ENCODE measurements at places on chromosomes 7 and 10. TPM values are rescaled to one million over a fixed set of nuclear protein-coding genes. Genes with fewer than 3 reads are reported as not detected.
A peak's percentile ranks its signal among the peaks of the same experiment; 100 is the strongest.

DNA sequence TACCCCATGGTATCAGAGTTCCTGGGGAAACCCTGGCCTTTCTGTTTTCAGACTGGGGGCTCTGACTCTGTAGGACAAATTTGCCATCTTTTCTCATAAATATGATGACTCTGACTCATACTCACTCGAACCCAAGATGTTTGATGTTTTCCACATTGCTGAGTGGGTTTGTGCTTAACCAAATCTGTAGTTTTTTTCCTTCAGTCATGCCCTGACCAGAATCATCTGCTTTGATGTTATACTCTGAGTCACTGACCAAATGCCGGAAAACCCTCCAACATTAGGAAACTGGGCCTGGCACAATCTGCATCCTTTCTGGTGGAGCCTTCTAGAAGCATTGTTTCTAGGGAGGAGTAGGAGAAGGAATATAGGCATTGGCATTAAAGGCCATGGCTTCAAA lies 118.7 kb downstream of the C10orf105 start:
- no peaks in the 10 kb centered on the region for H3K36me3 ChIP-seq
- H3K4me1 ChIP-seq = no peaks in the 10 kb centered on the region
- no peak overlapping the region for H3K27ac ChIP-seq
- H3K4me3 ChIP-seq = no peak overlapping the region
- H3K27me3 ChIP-seq = peaks cover 8% of the 10 kb centered on the region
- DNase-seq = no peak

DNA sequence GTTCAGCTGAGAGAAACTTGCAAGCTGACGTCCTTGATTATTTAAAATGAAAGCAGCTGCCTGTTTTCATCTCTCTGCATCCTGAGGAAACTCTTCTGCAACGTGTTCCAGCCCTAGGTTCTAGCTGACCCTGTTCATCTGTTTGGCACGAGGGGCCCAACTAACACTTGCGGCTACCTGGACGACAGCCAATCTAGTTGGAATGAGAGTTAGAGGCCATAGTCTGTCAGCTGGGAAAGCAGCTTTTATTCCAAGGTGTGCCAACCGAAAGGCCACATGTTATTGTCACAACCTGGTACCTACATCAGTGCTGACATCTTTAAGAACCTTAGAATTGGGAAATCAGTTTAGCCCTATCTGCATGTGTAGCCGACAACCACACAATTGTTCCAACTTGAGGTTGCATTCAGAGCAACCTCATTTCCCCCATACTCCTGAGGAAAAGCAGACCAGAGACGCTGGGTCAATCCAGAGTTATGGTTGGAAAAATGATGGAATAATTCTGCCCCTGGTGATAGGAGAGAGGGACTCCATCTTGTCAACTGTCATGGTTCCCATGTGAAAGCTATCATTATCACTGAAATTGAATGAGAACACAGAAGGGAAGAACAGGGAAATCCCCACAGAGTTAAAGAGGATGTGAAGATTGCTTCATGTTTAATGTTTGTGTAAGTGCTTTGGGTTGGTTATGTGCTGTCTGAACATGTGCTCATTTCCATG lies 121.6 kb downstream of the EGFR start:
- peaks cover 12% of the 10 kb centered on the region for H3K4me1 ChIP-seq
- no peak overlapping the region for H3K27ac ChIP-seq
- H3K36me3 ChIP-seq = peaks cover 25% of the 10 kb centered on the region
- peak; percentile 15 for DNase-seq

DNA sequence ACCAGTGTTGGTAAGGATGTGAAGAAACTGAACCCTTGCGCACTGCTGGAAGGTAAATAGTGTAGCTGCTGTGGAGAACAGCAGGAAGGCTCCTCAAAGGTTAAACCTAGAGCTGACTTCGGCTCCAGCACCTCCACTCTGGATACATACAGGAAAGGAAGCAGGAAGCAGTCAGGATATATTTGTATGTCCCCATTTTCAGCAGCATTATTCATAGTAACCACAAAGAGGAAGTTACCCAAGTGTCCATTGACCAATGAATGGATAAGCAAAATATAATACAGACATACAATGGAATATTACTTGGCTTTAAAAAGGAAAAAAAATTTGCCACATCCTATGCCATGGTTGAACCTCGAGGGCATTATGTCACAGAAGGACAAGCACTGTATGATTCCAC lies 15.0 kb downstream of the RET start:
- H3K36me3 ChIP-seq = no peaks in the 10 kb centered on the region
- no peak overlapping the region for H3K4me3 ChIP-seq
- H3K27me3 ChIP-seq = peaks cover 20% of the 10 kb centered on the region
- no peak for DNase-seq
- H3K27ac ChIP-seq = no peak overlapping the region

DNA sequence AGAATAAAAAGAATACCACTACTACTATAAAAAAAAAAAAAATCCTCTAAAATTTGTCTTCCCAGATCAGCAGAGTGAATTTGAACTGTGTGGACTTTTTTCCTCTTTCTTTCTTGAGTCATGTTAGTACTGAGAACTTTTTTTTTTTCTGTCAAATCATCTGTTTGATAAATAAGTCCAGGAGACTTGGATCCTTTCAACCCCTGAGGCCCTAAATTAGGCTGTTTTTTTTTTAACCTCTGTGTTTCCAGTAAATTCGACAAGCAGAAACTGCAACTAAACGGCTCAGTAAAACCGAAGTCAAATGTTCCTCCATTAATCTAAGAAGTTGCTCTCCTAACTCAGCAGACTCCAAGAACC lies 2.7 kb downstream of the MAP3K8 start:
- DNase-seq = no peak
- H3K27me3 ChIP-seq = no peaks in the 10 kb centered on the region
- H3K4me3 ChIP-seq = peak overlapping the region; percentile 72
- peak overlapping the region; percentile 96 for H3K27ac ChIP-seq
- H3K36me3 ChIP-seq = peaks cover 18% of the 10 kb centered on the region
- peaks cover 55% of the 10 kb centered on the region for H3K4me1 ChIP-seq

- DNase-seq = no peak
- H3K36me3 ChIP-seq = no peaks in the 10 kb centered on the region
- H3K27me3 ChIP-seq = no peaks in the 10 kb centered on the region
- H3K4me1 ChIP-seq = peaks cover 47% of the 10 kb centered on the region
- no peak overlapping the region for H3K4me3 ChIP-seq
Observed at GRCh38 chr10:79333513-79333912, 13.8 kb upstream of the PPIF start.

- peak overlapping the region; percentile 31 for H3K27ac ChIP-seq
- H3K4me1 ChIP-seq = peaks cover 20% of the 10 kb centered on the region
- peak overlapping the region; percentile 90 for H3K4me3 ChIP-seq
Observed at GRCh38 chr10:117005527-117006055, 604 bp upstream of the SHTN1 start.

- no peaks in the 10 kb centered on the region for H3K27me3 ChIP-seq
- H3K27ac ChIP-seq = no peak overlapping the region
- peaks cover 6% of the 10 kb centered on the region for H3K4me1 ChIP-seq
- H3K36me3 ChIP-seq = peaks cover 58% of the 10 kb centered on the region
- DNase-seq = no peak
Observed at GRCh38 chr10:91460681-91461080, 50.5 kb downstream of the HECTD2 start.

- no peaks in the 10 kb centered on the region for H3K36me3 ChIP-seq
- no peak overlapping the region for H3K27ac ChIP-seq
- H3K27me3 ChIP-seq = no peaks in the 10 kb centered on the region
- peaks cover 10% of the 10 kb centered on the region for H3K4me1 ChIP-seq
Observed at GRCh38 chr7:12805957-12806356, 118.5 kb downstream of the ARL4A start.

- no peaks in the 10 kb centered on the region for H3K27me3 ChIP-seq
- peak overlapping the region; percentile 64 for H3K4me3 ChIP-seq
- H3K27ac ChIP-seq = peak overlapping the region; percentile 85
- H3K4me1 ChIP-seq = peaks cover 33% of the 10 kb centered on the region
Observed at GRCh38 chr10:69061305-69062161, 26.4 kb upstream of the SRGN start.

DNA sequence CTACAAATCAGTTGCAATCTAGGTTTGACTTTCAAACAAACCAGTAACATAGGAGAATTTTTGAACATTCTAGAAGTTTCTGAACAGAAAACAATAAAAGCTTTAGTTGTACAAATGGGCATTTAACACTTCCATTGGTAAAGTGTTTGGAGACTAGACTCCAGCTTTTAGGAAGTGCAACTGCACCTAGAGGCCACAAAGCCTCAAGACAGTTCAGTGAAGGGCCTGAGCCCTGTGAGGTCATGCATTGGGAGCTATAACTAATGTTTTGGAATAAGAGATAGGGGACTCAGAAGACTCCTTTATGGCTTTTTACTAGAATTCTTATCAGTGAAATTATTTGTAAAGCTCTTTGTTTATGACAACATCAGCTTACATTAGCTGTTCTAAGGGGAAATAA lies 3.0 kb upstream of the EPHB6 start:
- no peak for DNase-seq
- peaks cover 12% of the 10 kb centered on the region for H3K4me1 ChIP-seq
- no peak overlapping the region for H3K27ac ChIP-seq
- H3K36me3 ChIP-seq = no peaks in the 10 kb centered on the region

GRCh38 chr7:43584195-43584586 lies 1.3 kb downstream of the STK17A start:
- H3K27ac ChIP-seq = peak overlapping the region; percentile 94
- H3K36me3 ChIP-seq = peaks cover 2% of the 10 kb centered on the region
- H3K27me3 ChIP-seq = peaks cover 22% of the 10 kb centered on the region

DNA sequence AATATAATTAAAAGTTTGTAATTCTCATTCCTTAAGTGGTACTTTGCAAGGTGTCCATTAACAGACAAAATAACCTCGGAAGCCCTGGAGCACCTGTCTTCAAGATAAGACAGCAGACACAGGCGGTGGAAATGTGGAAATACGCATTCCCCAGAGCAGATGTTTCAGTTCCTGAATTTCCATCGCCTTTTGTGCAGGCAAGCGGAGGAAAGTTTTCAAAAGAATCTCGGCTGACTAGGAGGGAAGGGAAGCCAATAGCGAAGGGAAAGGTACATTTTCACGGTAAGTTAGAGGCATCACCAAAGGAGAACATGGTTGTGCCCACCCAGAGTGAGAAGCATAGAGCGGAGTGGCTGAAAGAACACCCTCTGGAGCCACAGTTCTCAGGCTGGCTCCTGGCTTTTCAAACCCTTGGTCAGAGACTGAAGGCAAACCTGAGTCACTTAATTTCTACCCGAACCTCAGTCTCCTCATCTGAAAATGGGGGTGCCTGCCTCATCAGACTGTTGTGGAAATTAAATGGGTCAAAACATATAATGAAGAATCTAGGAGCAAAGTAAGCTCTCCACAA lies 13.6 kb downstream of the CPA1 start:
- DNase-seq = no peak
- no peak overlapping the region for H3K4me3 ChIP-seq
- no peak overlapping the region for H3K27ac ChIP-seq
- H3K27me3 ChIP-seq = no peaks in the 10 kb centered on the region

- no peak for DNase-seq
- H3K36me3 ChIP-seq = no peaks in the 10 kb centered on the region
- H3K4me1 ChIP-seq = no peaks in the 10 kb centered on the region
- no peaks in the 10 kb centered on the region for H3K27me3 ChIP-seq
- no peak overlapping the region for H3K27ac ChIP-seq
Observed at GRCh38 chr10:85413570-85413969, 953.0 kb downstream of the GRID1 start.

GRCh38 chr7:92765725-92766124 lies 70.6 kb downstream of the CDK6 start:
- H3K36me3 ChIP-seq = peaks cover 2% of the 10 kb centered on the region
- peak overlapping the region; percentile 39 for H3K4me3 ChIP-seq
- no peaks in the 10 kb centered on the region for H3K27me3 ChIP-seq
- H3K4me1 ChIP-seq = peaks cover 82% of the 10 kb centered on the region
- DNase-seq = no peak
- peak overlapping the region; percentile 95 for H3K27ac ChIP-seq

- H3K36me3 ChIP-seq = peaks cover 4% of the 10 kb centered on the region
- no peak for DNase-seq
Observed at GRCh38 chr7:127571741-127572505, 13.5 kb downstream of the GCC1 start.

- no peak overlapping the region for H3K27ac ChIP-seq
- H3K27me3 ChIP-seq = no peaks in the 10 kb centered on the region
- no peak for DNase-seq
- H3K4me3 ChIP-seq = peak overlapping the region; percentile 24
- H3K4me1 ChIP-seq = peaks cover 48% of the 10 kb centered on the region
- H3K36me3 ChIP-seq = peaks cover 2% of the 10 kb centered on the region
Observed at GRCh38 chr10:73092830-73093229, 3.8 kb downstream of the P4HA1 start.

NPSR1 gene
- total RNA-seq = not detected

IL6 gene
- total RNA-seq = not detected

OR6B1 gene
- total RNA-seq = not detected

POLR2J gene
- 45.2 TPM for total RNA-seq

HOXA9 gene
- not detected for total RNA-seq

CAV2 gene
- 81.6 TPM for total RNA-seq
